ENCODE measurements at places on chromosomes 11 and 22. TPM values are rescaled to one million over a fixed set of nuclear protein-coding genes. Genes with fewer than 3 reads are reported as not detected.

C11orf52 gene
- total RNA-seq: not detected

ANKRD13D gene
- total RNA-seq: 54.7 TPM

CHRNA10 gene
- total RNA-seq: not detected

PANX3 gene
- total RNA-seq: not detected

TALDO1 gene
- total RNA-seq: 245 TPM

RAB38 gene
- not detected for total RNA-seq
